ENCODE measurements at places on chromosomes 2 and 18. TPM values are rescaled to one million over a fixed set of nuclear protein-coding genes. Genes with fewer than 3 reads are reported as not detected.

GRCh38 chr2:189527812-189528592 lies 52.6 kb downstream of the SLC40A1 start:
- no peak overlapping the region for H3K27ac ChIP-seq
- no peaks in the 10 kb centered on the region for H3K36me3 ChIP-seq
- no peak for DNase-seq
- H3K4me1 ChIP-seq, result peaks cover 23% of the 10 kb centered on the region
- H3K4me3 ChIP-seq, result no peak overlapping the region

DNA sequence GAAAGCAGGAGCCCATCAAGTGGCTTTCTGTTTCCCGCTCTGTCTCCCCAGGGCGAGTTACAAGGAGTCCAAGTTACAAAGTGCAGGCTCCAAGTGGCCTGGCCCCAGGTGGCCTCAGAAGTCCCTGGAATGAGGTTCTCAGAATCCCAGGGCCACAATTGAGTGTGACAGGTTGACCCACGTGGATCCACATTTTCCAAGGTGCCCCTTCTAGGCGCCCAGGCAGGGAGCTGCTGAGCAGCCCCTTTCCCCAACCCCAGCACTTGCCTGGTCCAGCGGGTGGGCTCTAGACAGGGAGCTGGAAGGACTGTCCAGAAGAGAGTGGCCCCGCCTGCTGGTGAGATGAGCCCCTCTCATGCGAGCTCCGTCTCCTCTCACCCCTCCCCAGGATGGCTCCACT lies 253.4 kb downstream of the CYP26B1 start:
- H3K27me3 ChIP-seq, result no peaks in the 10 kb centered on the region
- no peak for DNase-seq
- no peaks in the 10 kb centered on the region for H3K36me3 ChIP-seq
- H3K4me1 ChIP-seq, result no peaks in the 10 kb centered on the region
- H3K4me3 ChIP-seq, result no peak overlapping the region

- H3K27ac ChIP-seq, result no peak overlapping the region
- no peak for DNase-seq
- H3K36me3 ChIP-seq, result no peaks in the 10 kb centered on the region
- peaks cover 5% of the 10 kb centered on the region for H3K4me1 ChIP-seq
These were observed 5.9 kb upstream of the TRABD2A start for GRCh38 chr2:84886791-84887190.

The MPPE1 gene
- 11.0 TPM for total RNA-seq

The GKN2 gene
- not detected for total RNA-seq
